NCI-H774 (cell line): ENCODE measurements at places on chromosomes 13 and 19.

GRCh38 chr13:21616880-21617279 lies 12.9 kb upstream of the MICU2 start:
- DNase-seq = no peak

GRCh38 chr13:79511611-79512010 lies 30.7 kb downstream of the NDFIP2 start:
- DNase-seq = no peak

GRCh38 chr13:94327318-94327717 lies 152.2 kb downstream of the DCT start:
- no peak for DNase-seq

DNA sequence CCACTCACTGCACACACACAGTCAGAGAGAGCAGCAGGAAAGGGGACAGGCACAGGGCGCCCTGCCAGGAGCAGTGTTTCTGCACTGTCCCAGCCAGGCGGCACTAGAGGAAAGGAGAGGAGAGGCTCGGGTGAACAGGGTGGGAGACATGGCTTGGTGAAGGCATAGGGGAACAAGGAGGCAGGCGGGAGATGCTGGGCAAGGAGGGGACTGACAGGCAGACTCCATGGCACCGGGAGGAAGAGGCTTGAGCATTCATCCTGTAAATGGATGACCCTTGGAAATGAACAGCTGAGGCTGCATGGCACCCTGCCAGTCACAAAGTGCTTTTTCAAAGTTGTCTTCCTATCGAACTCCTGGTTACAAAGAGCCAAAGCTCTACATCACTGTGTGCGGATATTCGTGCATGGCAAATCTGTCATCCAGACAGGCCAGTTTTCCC lies 22.4 kb downstream of the MED26 start:
- no peak for DNase-seq

DNA sequence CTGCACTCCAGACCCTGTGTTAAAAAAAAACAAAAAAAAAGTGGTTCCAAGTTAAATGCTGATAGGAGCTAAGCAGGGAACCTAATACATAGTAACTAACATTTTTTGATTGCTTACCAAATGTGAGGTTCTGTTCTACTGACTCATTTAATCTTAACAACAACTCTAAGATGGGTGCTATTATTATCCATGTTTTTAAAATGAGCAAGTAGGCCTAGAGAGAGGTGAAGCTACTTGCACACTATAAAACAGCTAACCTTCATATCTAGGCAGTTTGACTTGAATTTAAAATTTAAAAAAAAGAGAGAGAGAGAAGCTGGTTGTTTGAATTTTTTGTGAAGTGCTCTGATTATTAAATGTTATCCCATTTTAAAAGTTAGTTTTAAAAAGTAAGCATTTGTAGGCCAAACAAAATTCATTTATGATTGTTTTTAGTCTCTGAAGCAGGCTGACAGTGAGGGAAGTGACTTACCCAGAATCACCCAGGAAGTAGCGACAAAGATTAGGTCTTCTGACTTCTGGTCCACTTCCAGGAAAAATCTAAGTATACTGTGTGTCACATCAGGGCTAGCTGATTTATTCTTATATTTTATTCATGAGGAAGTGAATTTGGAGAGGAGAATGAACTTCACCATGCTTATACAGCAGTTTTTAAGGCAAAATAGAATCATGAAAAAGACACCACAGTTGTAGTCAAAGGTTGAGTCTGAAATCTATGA lies 2.4 kb downstream of the SIGLECL1 start:
- no peak for DNase-seq

DNA sequence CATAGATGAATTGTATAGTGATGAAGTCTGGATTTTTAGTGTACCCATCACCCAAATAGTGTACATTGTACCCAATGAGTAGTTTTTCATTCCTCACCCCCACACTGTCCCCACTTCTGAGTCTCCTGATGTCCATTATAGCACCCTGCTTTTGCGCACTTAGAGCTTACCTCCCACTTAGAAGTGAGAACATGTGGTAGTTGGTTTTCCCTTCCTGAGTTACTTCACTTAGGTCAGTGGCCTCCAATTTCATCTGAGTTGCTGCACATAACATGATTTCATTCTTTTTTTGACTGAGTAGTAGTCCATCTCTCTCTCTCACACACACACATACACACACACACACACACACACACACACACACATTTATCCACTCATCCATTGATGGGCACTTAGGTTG lies 43.2 kb upstream of the ALOX5AP start:
- DNase-seq = no peak

DNA sequence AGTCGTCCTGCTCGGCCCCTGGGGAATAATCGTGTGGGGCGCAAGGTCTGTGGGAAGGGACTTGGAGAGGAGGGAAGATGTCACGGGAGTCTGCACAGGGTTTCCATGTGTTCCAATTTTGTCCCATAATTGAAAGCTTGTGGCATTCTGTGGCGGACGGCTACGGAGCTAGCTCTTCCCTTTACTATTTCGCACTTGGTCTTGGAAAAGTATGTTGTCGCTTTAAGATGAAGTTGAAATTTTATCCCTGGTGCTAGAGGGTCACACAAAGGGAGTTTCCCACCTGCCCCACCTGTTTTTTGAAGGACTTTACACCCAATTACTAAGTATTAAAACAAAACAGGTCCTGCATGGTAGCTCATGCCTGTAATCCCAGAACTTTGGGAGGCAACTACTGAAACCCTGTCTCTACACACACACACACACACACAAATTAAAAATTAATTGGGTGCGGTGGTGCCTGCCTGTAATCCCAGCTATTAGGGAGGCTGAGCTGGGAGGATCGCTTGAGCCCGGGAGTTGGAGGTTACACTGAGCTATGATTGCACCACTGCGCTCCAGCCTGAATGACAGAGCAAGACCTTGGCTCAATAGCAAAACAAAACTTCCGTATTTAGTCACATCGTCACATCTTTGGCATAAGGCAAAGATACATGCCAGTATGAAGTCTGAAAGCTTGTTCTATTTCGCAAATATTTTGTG lies 967 bp upstream of the TPT1 start:
- DNase-seq = no peak

DNA sequence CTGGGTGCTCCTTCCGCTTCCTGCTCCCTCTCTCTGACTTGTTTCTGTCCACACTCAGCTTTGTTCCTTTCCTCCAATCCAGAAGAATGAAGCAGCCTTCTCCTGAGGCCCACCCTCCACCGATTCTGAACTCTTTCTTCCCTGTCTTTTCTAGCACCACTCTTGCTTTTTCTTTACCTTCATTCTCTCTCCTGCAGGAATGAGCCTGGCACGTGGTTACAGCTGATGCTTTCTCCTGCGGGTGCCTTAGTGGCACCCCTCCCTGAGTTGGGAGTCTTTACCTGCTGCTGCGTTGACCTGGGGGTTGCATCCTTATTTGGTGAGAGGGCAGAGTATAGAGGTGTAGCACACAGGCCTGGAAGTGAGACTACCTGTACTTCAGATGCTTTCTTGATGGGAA lies 6.2 kb downstream of the UBAC2 start:
- DNase-seq = no peak

DNA sequence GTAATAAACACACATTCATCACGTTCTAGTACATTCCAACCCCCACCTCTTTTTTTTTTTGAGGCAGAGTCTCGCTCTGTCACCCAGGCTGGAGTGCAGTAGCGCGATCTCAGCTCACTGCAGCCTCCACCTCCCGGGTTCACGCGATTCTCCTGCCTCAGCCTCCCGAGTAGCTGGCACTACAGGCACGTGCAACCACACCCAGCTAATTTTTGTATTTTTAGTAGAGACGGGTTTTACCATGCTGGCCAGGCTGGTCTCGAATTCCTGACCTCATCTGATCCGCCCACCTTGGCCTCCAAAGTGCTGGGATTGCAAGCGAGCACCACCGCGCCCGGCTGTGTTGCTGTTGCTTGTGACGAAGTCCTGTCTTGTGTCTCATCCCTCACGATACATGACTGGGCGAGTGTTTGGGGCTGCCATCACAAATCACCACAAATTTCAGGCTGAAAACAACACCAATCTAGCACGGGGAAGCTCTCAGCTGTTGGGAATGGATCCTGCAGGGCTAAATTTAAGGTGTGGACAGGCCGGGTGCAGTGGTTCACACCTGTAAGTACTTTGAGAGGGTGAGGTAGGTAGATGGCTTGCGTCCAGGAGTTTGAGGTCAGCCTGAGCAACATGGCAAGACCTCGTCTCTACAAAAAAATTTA lies 15.7 kb downstream of the MOB3A start:
- DNase-seq = no peak

- no peak for DNase-seq
These were observed 225.8 kb downstream of the GGACT start for GRCh38 chr13:100362781-100363180.

DNA sequence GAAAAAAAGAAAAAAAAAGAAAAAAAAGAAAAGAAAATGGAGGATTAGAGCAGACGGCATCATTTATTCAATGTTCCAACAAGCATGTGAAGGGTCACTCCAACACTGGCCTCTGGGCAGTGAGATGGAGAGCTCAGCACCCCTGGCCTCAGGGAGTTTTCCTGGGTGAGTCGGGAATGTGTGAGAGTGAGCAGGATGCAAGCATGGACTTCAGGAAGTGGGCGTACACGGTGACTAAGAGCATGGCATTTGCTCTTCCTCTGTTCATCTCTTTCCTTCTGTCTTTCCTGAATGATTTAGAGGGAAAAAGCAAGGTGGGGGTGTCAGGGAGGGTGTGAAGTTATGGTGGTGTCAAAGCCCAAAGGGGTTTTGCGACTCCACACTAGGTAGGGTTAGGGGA lies 682 bp upstream of the CABP5 start:
- no peak for DNase-seq

- no peak for DNase-seq
These were observed 125.7 kb downstream of the TNFRSF19 start for GRCh38 chr13:23695711-23696464.

DNA sequence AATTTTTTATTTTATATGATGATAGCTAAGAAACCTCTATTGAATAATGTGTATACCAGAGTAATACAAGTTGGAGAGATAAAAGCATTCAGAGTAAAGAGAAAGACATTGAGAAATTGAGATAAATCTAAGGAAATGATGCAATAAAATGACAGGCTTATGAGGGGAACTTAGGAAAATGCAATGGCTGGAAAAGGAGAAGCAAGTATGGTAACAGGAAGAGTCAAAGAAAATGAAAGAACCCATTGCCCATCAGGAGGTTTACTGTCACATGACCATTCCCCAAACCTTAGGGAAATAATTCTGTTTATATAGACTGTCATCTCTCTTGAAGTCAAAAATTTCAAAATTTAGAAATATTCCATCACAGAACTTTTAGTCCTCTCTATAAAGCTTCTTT lies 808.0 kb upstream of the PRR20A start:
- DNase-seq = no peak

DNA sequence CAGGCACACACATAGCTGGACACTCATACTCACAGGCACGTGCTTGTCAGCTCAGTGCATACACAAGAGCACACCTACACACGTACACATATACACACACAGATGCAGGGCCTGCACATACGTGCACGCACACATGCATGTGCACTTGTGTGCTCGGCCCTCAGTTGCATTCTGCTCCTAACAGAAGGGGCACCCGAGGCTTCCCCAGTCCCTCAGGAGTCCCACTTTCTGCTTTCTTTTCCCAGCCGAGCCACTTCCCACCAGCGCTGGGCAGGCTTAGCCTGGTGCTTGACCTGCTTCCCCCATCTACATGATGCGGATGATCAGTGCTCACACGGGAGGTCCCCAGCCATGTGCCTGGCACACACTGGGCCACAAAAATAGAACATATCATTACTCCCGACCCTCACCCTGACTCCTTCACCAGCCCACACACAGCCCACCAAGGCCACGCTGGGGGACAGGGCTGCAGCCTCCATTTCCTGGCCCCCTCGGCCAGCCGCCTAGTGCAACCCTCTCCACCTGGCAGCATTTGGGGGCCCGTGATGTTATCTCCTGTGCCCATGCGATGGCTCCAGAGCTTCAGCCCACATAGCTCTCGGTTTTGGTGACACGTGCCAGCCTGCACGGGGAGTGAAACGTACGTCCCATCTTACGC lies 125.2 kb upstream of the SPACA7 start:
- no peak for DNase-seq

- peak; percentile 70 for DNase-seq
These were observed 58.3 kb upstream of the CLDN10 start for GRCh38 chr13:95494082-95494681.

DNA sequence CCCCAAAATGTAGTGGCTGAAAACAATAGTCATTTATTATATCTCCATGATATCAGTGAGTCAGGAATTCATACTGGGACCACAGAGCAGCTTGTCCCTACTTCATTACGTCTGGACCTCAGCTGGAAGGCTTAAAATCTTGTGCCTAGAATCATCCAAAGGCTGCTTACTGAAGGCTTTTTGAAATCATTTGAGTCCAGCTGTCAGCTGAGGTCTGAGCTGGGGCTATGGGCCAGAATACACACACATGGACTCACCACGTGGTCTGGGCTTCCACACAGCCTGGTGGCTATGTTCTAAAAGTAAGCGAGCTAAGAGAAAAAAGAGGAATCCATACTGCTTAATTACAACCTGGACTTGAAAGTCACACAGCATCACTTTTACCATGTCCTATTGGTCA lies 209.2 kb downstream of the KCTD12 start:
- no peak for DNase-seq

- no peak for DNase-seq
These were observed 340.6 kb downstream of the ENOX1 start for GRCh38 chr13:43446126-43446525.

GRCh38 chr19:30070198-30070967 lies 128.3 kb downstream of the URI1 start:
- no peak for DNase-seq

- DNase-seq = no peak
These were observed 31.7 kb downstream of the XPO4 start for GRCh38 chr13:20870829-20871228.

GRCh38 chr13:93226623-93227279 lies at the start of gene GPC6:
Gene GPC6, plus strand, starts transcription at chr13:93226807.
- peak; percentile 50 for DNase-seq

- DNase-seq = no peak
These were observed 34.8 kb downstream of the PCDH17 start for GRCh38 chr13:57666131-57666953.

DNA sequence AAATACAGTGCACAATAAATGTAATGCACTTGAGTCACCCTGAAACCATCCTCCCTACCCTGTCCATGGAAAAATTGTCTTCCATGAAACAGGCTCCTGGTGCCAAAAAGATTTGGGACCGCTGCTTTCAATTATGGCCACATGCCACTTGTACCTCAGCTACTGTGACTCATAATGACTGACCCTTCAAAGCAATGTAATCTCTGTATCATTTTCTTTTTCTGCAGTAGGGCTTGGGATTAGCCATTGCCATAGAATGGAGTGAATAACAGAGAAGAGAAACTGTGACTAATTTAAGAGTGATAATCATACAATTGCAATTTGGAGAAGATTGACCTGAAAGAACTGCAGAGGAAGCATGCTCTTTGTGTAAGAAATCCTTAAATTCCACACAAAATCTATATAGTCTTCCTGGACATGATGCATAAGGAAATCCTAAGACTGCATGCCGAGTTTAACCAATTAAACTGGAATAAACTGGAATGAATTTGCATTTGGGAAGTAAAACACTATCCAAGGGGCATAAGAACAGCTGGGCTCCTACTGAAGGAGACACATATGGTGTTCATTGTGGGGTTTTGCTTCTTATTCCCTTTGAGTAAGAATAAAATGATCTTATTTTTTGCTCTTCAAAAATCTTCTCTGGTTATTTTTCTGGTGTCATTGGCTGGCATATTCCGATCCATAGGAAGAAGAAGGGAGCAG lies 59.5 kb upstream of the SLC7A1 start:
- no peak for DNase-seq

GRCh38 chr13:96093296-96094006 lies 3.5 kb downstream of the HS6ST3 start:
- DNase-seq = no peak

- DNase-seq = no peak
These were observed 9.1 kb downstream of the FEM1A start for GRCh38 chr19:4800591-4801081.
